ENCODE measurements at places on chromosomes 1 and 21.
A peak's percentile ranks its signal among the peaks of the same experiment; 100 is the strongest.

- no peak for DNase-seq
Observed at GRCh38 chr1:247576514-247576913, 11.6 kb upstream of the OR2G2 start.

GRCh38 chr1:63316598-63316983, 5.8 kb upstream of the FOXD3 start:
- no peak for DNase-seq

DNA sequence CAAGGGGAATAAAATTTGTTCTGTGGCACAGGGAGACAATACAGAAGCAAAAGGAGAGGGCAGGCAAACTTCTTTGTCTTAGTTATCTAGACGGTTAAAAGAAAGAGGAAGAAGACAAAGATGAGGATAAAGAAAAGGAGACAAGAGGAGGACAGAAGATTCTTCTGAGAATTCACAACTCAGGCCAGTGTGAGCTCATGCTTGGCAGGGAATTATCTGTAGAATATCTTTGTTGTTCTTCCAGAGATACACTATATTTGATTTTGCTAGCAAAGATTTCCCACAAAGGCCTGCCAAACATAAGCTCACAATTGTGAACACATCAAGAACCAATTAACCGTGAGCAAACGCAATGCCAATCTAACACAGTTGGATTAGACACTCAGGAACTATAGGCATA, 21.4 kb downstream of the SLC16A1 start:
- no peak for DNase-seq

DNA sequence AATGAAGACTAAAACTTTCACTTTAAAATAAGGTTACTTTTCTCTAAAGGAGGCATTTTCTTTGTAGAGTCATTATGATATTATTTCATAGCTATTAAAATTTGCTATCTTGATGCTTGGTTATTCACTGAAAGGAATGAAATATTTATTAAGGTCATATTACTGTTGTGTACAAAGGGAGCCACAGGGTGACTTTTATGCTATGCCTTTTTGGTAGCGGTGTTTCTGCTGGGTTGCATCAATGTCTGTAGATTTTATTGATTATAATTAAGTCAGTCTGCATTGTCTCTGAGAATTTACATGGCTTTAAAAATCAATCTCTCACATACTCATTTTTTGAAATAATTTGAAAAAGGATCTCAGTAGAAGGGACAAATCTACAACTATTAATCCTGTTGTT, 84.9 kb downstream of the NFIA start:
- DNase-seq: no peak

DNA sequence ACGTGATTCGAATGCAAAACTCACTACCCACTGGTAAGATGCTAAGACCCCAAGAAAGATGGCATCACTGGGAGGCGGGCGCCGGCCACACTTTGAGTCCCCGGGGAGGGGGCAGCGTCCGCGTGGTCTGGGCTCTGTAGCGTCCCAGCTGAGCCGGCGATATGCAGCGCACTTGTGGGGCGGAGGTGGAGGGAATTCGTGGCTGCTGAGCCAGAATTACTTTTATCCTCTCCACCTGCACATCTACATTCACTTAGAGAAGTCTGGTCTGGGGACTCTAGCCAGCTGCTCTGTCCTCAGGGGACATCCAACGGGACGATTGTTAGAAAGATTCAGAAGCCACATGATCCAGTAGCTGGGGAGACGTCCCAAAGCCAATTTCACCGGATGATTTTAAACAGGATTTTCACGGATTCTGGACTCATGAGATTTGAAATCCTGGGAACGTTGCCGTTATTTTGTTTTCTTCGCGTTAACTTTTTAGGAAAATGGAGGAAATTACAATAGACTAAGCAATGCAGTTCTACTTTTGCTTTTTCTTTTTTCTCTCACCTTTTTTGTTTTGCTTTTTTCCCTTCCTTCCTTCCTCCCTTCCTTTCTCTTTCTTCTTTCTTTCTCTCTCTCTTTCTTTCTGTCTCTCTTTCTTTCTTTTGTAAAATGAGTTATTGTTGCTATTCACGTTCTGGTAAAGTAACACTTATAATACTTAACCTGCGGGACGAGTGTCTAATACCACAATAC, 1.3 kb downstream of the JAM2 start:
- DNase-seq: no peak

DNA sequence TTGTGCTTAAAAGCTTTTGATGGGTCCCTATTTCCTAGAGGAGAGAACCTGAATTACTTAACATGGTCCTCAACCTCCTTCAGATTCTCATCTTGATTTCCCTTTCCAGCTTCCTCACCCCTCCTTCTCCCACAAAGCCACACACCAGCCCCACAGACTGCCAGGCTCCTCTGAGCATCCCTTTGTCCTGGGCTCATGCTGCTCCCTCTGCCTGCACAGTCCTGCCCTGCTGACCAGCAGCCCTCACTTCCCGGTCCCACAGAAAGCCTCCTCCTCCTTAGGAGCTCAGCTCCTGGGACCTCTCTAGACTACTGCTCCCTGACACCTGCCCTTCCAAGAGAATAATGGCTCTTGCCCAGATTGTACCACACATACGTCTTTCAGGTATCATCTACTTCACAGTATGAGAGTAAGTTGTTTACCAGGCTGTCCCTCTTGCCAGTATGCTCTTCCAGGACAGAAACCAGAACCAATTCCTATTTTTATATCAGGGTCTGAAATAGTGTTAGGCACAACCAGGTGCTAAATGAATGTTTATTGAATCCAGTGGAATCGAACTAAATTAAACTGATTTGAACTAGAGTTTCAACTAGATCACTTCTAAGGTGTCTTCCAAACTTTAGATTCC, 373.4 kb downstream of the LMX1A start:
- DNase-seq: no peak

DNA sequence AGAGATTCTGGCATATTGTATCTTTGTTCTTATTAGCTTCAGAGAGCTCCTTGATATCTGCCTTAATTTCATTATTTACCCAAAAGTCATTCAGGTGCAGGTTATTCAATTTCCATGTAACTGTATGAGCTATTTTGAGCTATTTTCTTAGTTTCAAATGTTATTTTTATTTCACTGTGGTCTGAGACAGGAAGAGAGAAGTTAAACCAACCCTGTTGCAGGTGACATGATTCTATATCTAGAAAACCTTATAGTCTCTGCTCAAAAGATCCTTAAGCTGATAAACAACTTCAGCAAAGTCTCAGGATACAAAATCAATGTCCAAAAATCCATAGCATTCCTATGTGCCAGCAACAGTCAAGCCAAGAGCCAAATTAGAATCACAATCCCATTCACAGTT, 1644.0 kb upstream of the B3GALT2 start:
- DNase-seq: no peak

- DNase-seq: no peak
Observed at GRCh38 chr1:33668695-33669094, 195.2 kb upstream of the HMGB4 start.

GRCh38 chr1:54456921-54457529, 50.8 kb upstream of the SSBP3 start:
- DNase-seq: no peak

DNA sequence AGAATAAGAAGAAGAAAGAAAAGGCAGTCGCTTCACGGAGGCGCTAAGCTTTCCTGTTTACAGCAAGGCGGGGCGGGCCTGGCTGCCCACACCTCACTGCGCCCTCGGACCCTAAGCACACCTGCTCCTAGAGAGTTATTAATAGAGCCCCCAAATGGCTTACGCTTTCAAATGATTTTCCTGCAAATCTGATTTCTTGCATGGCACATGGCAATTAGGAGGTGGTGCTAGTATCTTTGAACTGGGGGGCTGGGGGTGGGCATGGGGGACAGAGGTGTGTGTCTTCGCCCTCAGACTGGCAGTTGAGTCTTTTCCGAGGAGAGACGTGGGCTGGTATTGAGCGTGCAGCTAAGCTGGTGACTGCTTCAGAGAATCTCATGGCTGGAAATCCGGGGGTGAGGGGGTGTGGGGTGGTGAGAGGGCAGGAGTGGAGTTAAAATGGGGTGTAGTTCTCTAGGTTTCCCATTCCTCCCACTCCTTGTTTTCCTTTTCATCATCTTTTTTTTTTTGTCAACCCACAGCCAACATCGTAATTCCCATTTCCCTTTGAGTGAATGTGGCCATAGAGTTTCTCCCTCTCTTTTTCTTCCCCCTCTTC, 1.3 kb downstream of the S1PR1 start:
- DNase-seq: no peak

DNA sequence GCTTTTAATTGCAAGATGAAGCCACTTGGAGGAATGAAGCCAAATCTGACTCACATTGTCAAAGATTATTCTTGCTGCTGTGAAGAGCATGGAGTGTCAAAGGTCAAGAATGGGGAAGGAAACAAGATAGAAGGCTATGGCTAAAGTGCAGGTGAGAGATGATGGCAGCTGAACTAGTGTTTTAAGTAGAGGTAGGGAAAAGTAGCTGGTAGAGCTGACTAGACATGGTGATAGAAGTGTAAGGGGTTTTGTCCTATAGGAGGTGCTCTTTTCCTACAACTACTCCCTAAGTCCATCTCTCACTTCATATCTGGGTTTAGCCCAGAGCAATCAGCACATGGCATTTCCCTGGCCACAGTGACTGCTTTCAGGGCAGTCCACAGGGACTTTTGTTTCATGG, 11.8 kb downstream of the UBE2T start:
- no peak for DNase-seq

DNA sequence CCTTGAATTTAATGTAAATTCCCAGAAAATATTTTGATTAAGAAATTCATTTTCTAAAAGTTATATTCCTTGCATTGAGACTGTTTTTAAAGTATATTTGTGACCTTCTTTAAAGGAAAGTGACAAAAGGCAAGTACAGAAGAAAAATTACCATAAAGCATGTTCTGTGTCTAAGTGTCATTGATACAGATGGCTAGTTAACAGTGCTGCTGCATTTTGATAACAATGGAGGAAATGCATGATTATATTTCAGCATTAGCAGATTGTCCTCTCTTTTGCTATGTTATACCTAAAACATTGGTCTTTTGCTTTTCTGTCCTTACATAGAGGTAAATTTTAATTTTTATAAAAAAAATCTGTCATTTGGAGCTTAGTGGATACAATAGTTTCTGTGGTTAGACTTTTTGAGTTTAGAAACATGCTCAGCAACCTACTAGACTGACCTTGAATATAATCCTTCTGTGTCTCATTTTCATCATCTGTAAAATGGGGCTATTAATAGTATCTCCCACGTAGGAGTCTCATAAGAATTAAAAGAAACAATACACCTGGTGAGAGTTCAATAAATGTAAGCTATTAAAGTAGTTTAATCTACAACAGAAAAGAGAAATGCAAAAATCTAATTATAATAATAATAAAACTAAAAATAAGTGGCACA, 51.1 kb upstream of the RGS21 start:
- DNase-seq: no peak

- DNase-seq: no peak
Observed at GRCh38 chr1:116986421-116987255, 14.9 kb upstream of the CD101 start.

- DNase-seq: no peak
Observed at GRCh38 chr1:166924823-166925541, 48.9 kb upstream of the TADA1 start.

GRCh38 chr1:180778782-180779398, 133.8 kb upstream of the KIAA1614 start:
- no peak for DNase-seq

DNA sequence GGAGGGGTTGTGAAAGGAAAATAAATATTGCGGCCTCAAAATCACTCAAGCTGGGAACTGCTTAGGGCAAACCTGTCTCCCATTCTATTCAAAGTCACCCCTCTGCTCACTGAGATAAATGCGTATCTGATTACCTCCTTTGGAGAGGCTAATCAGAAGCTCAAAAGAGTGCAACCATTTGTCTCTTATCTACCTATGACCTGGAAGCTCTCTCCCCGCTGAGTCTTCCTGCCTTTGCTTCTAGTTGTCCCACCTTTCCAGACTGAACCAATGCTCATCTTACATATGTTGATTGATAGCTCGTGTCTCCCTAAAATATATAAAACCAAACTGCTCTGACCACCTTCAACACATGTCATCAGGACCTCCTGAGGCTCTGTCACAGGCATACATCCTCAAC, 91.6 kb upstream of the CAMK1G start:
- DNase-seq: no peak

DNA sequence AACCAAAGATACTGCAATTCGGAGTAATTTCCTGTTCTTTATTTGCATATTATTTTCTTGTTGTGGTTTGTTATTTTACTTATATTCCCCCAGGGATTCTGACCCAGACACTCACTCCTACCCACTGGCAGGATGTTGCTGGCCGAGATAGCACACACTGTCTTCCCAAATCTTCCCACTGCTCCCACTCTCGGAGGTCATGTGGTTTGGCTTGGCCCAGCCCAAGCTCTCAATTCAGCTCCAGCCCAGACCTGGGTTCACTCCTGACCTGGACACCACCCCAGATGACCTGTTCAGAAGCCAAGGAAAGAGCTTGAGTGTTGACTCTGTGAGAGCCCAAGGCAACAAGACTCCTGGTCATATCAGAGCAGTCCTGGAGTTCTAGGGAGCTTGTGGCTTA, 1.2 kb upstream of the FAM43B start:
- no peak for DNase-seq

- no peak for DNase-seq
Observed at GRCh38 chr21:33021667-33022066, 4.1 kb upstream of the OLIG2 start.

GRCh38 chr21:25838809-25839208, 104.0 kb downstream of the GABPA start:
- no peak for DNase-seq

DNA sequence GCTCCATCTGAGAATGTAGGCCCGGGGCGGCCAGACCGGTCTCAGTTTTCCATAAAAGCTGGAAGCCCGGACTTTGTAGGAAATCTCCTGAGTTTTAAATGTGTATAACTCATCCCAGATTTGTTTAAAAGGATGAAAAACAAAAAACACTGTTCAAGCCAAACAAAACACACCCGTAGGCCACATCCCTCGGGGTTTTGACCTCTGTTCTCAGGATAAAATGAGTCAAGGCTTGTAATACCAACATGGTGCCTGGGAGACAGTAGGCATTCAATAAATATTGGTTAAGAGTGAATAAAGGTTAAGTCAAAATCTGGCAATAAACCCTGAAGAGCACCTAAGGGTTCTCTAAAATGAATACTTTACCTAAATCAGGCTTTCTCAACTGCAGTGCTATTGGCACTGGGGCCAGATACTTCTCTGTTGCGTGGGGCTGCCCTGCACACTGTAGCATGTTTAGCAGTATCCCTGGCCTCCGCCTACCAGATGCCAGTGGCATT, 55.0 kb downstream of the KAZN start:
- DNase-seq: peak; percentile 76

GRCh38 chr1:218499011-218499691, 154.0 kb downstream of the TGFB2 start:
- no peak for DNase-seq

GRCh38 chr1:86515597-86515996, 31.3 kb upstream of the CLCA4 start:
- DNase-seq: no peak

DNA sequence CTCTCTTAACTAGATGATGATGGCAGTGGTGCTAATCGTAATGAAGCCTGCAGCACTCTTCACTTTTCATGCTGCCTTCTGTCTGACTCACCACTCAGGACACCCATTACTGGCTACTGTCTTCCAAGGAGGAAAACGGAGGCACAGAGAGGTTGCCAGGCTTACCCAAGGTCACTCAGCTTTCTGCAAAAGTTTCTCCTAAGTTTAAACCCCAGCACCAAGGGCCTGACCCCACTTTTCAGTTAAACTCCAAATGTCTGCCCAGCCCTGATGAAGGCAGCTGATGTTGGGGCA, 78.1 kb upstream of the RUNX3 start:
- no peak for DNase-seq

Data from T1000 (cell line).